ENCODE measurements at places on chromosomes 7 and 10.

GRCh38 chr10:105473170-105473569, 832.1 kb downstream of the SORCS3 start:
- no peak for DNase-seq

DNA sequence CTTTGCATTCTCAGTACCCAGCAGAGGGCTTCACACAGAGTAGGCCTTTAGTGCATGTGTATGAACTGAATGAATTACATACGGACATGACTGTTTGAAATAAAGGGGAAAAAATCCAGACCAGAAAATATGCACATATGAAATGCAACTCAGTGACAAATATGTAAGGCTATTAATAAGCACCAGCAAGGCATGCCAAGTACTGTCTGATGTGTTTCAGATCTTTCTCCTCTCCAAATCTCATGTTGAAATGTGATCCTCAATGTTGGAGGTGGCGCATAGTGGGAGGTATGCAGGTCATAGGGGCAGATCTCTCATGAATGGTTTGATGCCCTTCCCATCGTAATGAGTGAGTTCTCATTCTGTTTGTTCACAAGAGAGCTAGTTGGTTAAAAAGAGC, 87.3 kb upstream of the TOMM7 start:
- DNase-seq, result no peak

DNA sequence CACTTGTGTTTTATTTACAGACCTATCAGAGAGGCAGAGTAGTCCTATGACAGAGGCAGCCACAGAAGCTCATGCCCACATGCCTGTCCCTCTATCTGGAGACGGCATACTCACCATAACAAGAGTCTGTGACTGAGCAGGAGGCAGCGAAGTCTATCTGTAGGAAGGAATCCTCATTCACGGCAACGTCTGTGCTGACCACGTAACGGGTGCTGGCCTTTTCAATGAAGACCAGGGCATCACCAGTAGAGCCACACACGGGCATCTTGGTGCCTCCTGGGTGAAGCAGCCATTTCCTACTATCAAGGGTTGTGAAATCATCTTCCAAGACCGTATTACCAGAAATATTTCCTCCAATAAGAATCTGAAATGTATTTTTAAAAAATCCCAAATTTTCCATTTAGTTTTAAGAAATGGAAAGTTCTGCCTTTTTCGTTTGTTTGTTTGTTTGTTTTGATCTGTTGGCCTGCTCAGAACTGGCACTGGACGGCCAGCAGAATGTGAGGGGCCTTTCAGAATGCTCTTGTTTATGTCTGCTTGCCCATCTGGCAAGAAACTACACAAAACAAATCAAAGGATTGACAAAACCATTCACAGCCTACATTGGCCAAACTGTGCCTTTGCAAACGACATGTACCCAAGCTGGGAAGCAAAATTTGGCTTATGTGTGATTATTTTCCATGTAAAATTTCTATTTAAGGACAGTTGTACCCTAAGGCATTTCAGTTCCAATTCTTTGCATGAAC, 93.1 kb upstream of the SLC26A5 start:
- DNase-seq, result no peak

DNA sequence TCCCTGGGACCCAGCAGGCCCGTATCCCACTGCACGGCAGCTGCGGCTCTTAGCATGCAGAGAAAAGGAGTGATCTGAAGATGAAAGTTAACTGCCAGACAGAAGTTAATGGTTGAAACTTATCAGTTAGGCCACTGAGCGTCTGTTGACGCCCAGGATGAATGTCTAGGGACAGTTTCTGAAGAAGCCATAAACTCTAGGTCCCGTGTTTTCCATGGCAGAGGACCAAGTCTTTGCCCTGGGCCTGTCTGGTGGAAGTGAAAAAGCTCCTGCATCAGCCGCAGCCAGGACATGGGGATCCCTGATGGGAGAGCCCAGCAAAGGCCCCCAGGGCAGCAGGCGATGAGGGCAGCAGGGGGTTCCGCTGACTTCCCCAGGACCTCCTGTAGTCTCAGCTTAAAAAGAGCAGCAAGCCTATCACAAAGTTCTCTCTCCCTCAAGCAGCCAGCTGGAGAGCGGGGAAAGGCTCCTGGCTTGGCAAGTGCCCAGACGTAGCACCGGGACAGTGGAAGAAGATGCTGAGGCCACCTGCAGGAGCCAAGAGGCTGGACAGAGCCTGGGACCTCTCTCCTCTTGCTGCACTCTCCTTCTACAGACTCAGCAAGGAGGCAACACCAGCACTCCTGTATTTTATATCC, 79.6 kb downstream of the TNS3 start:
- DNase-seq, result no peak

DNA sequence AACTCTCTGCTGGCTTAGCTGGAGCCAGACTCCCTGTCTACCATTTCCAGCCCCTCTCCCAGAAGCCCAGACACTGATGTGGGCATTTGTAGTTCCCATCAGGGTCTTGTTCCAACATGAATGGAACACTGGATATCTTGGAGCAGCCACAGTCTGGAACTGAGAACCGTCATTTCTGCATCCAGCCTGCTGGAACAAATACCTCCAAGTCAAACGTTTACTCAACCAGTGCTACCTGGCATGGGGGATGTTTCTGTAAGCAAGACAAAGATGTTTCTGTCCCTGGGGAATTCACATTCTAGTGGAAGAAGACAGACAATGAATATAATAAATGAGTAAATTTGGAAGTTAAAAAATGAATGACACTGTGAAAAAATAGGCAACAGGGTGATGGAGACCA, 70.8 kb upstream of the ZNF438 start:
- DNase-seq, result no peak

- DNase-seq, result no peak
These were observed 20.4 kb downstream of the NUDCD3 start for GRCh38 chr7:44470135-44470479.

DNA sequence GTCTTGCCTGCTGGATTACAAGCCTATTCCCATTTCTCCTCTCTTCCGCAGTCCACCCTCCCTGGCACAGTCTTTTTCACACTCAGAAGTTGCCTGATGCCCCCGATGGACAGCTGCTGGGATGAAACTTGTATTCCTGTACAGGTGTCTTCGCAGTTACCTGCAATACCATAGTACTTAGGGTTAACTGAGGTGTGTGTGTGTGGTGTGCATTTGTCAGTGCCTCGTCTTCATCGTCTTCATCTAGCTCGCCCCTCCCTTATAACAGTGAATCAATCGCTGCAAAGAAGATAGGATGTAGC, 11.0 kb downstream of the NXPH1 start:
- DNase-seq, result no peak

GRCh38 chr10:11183015-11183414, 165.3 kb downstream of the CELF2 start:
- no peak for DNase-seq

DNA sequence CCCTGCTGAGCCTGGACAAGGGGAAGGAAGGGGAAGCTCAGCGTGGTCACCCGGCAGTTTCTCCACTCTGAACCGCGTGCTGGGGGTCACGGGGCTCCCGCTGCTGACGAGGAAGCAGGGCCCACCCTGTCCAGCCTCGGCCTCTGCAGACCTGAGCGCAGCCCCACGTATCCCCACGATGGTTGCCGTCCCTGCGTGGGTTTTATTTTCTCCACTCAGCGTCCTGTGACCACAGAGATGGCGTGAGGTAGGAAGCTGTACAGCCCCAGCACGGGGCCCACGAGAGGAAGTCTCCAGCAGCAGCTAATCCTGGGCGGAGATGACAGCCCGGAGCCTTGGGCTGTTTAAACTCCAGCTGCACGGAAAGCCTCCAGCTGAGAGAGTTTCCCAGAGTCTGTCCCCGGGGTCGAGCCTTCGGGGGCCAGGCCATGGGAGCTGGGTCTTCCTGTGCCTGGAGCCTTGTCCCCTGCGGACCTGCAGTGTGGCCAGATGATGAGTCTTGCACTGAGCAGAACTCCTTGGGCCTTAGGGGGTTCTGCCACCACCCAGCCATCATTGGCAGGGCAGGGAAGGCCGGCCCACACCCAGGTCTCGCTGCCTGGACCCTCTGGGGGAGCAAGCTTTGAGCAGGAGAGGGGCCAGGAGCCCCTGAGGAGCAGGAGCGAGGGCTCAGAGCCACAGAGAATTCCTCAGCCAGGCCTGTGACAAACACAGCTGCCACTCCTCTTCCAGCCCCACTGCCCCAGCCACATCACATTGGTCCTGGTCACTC, 72.8 kb upstream of the FAM20C start:
- DNase-seq, result no peak

DNA sequence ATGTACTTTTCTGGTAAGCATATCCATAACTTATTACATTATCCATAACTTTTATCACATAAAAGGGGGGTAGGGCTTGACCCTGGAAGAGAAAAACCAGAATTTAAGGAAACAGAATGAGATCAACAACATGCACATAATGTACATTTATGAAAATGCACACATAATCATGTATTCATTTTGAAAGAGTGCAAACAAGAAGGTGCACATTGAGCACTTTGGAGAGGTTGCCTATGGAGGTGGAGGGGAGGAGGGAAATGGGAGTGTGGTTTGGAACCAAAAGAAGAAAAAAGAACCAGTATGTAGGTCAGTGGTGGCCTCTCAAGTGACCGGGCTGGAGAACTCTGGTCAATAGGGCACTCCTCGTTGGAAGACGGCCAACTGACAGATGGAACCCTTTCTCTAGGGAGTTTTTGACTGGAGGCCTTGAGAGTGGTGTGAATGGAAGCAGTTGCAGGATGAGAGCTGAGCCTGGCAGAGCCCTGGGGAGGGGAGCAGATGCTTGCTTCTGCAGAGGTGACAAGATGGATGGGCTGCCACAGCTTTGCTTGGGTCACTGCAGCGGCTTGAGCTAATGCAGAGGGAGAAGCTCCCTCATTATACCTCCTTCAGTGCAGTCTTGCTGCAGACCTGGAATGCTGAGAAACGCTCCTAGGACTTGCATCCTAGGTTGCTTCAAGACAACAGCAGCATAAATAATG, 192.7 kb downstream of the SEC23IP start:
- DNase-seq, result no peak

- DNase-seq, result no peak
These were observed 28.2 kb downstream of the SNX13 start for GRCh38 chr7:17912050-17912449.

GRCh38 chr10:77577666-77578229, 59.9 kb downstream of the KCNMA1 start:
- no peak for DNase-seq

DNA sequence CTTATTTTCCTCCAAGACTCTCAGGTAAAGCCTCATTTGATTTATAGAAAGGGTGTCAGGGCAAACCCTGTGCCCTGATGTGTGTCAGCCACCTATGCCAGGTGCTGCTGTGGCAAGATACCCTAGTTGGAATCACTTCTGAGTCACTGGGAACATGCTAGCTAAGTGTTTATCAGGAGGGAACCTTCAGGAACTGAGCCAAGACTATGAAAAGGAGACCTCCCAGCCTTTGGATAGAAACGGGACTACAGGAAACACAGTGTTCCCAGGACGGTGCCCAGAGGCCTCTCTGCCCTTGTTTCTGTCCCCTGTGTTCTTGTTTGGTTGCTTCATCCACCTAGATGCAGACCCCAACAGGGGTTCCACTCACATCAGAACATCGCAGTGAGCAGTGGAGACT, 28.5 kb downstream of the CNNM1 start:
- no peak for DNase-seq

- DNase-seq, result no peak
These were observed 26.9 kb downstream of the ZEB1 start for GRCh38 chr10:31345886-31346285.

DNA sequence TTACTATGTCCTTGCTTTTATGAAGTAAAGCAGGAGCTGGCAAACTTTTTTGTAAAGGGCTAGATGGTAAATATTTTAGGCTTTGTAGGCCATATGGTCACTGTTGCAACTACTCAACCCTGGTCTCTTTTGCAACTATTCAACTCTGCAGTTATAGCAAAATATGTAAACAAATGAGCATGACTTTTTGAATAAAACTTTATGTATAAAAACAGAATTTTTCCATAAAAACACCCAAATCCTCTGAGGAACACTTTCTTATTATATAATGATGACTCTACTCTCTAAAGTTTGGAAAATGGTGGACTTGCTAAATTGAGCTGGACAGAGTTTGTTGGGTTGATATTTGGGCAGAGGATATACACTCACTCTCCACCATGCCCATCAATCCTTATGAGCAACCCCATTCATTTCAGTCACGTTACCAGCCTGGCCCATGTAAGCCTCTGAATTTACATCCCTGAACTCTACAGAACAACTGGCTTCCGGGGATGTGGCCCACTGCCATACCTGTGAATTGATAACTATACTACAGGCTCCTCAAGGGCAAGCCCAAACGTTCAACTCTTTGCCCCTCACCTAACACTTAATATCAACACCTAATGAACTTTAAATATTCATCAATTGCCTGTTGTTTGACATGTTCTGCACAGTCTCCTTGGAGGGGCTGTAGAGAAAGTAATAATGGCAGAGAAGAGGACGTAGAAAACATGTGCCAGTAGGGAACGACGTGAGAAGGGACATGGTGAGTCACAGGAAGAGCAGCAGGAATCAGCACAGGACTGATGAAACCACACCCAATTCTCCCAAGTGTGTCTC, 37.6 kb downstream of the SGMS1 start:
- no peak for DNase-seq

- no peak for DNase-seq
These were observed 1.6 kb downstream of the GLUD1 start for GRCh38 chr10:87092861-87093631.

DNA sequence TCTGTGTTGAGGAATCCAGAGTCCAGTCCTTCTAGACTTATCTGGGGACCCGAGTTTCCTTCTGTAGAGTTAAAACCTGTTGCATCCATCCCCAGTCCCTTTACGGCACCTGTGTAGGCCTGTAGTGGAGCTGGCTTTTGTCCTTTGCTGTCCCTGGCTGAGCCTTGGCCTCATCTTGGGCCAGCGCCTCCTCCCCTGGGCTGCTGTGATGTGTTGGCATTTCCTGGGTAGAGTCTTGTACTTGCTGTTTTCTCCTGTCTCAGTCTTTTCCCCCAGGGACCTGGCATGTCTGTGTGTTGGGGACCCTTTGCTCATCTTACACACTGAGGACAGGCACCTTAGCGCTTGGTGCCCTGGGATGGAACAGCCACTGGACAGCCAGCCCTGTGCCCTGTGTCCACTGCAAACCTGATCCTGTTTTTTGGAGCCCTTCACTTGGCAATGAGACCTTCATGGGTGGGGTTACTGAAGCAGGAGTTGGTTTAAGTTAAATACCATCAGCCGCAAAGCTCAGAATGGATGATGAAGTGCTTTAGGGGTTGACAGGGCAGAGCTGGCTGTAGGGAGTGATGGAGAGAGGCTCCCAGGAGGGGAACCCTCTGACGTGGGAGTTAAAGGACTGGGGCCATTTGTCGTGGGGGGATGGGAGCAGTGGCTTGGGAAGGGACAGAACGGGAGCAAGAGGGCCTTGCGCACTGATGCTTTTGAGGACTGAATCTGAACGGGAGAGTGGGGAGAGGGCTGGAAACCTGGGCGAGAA, 50.9 kb downstream of the CUX1 start:
- DNase-seq, result no peak

- no peak for DNase-seq
These were observed 8.0 kb upstream of the CFAP70 start for GRCh38 chr10:73366381-73367298.
